ENCODE measurements at places on chromosomes 3 and 15. TPM values are rescaled to one million over a fixed set of nuclear protein-coding genes. Genes with fewer than 3 reads are reported as not detected.

DNA sequence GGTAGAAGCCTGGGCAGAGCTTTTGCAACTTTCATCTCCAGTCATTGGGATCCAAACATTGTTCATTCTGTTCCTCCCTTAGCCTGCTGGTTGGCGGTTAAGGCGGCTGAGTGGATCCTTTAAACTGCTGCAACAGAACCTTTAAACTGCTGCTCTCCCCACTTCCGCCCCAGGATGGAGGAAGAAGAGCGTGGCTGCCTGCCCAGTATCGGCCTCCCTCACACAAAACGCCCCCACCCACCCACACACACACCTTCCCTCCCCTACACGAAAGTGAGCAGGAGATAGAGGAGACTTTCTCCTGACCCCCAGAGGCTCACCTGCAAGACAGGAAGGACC is 460 bp upstream of the ZMAT3 start:
- no peaks in the 10 kb centered on the region for H3K27me3 ChIP-seq
- no peak overlapping the region for H3K27ac ChIP-seq
- DNase-seq: no peak
- H3K4me3 ChIP-seq: peak overlapping the region; percentile 99
- peaks cover 19% of the 10 kb centered on the region for H3K4me1 ChIP-seq

GRCh38 chr15:43939070-43939469 is 112.3 kb downstream of the WDR76 start:
- no peaks in the 10 kb centered on the region for H3K36me3 ChIP-seq
- H3K27ac ChIP-seq: no peak overlapping the region
- H3K4me1 ChIP-seq: no peaks in the 10 kb centered on the region

The AMT gene
- 21.6 TPM for total RNA-seq

GRCh38 chr3:65883613-65884012 is 155.1 kb downstream of the MAGI1 start:
- peaks cover 25% of the 10 kb centered on the region for H3K4me1 ChIP-seq
- H3K27ac ChIP-seq: peak overlapping the region; percentile 9
- no peaks in the 10 kb centered on the region for H3K36me3 ChIP-seq
- H3K27me3 ChIP-seq: no peaks in the 10 kb centered on the region

DNA sequence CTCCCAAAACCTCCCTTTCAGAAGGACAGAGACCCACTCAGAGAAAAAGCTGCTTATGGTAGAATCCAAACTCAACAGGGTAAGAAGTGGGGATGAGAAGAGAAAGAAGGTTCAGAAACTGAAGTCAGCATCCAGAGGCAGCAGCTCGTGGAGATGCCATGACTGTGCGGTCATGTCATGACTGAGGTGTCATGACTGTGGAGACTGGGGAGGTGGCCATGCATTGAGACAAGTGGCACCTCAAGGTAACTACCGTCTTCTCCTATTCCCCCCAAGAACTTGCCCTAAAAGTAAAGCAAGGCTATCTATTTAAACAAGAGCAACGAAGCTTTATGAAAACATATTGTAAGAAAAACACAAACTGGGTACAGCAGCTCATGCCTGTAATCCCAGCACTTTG is 15.1 kb downstream of the CHRNA3 start:
- H3K36me3 ChIP-seq: no peaks in the 10 kb centered on the region
- no peaks in the 10 kb centered on the region for H3K4me1 ChIP-seq
- H3K4me3 ChIP-seq: no peak overlapping the region
- H3K27me3 ChIP-seq: peaks cover 4% of the 10 kb centered on the region
- DNase-seq: no peak
- H3K27ac ChIP-seq: no peak overlapping the region

DNA sequence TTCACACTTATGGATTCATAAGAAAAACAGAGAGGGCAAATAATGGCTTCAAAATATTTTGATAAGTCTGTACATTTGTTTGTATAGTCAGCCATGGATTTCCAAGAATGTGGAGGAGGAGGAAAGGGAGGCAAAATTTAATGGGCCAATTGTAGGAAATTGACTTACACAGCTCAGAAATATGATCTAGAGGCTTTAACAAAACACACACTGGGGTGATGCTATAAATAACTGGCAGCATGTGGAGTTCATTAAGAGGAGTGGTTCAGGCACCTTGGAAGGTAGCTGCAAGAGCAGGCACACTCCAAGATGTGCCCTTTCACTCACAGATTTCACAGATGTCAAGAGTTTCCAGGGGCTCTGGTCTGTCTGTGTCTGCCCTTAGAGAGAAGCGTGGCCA is 193.4 kb upstream of the RASGRP1 start:
- no peaks in the 10 kb centered on the region for H3K36me3 ChIP-seq
- H3K27me3 ChIP-seq: peaks cover 3% of the 10 kb centered on the region
- H3K27ac ChIP-seq: no peak overlapping the region
- H3K4me1 ChIP-seq: peaks cover 19% of the 10 kb centered on the region

All from type B pancreatic cell (in vitro differentiated cells).